GM04503 (cell line): ENCODE measurements at places on chromosomes 1 and 21.

GRCh38 chr1:227613526-227613925 is 50.2 kb downstream of the ZNF678 start:
- DNase-seq, result no peak

GRCh38 chr1:235766794-235767285 is 99.9 kb downstream of the LYST start:
- DNase-seq, result no peak

DNA sequence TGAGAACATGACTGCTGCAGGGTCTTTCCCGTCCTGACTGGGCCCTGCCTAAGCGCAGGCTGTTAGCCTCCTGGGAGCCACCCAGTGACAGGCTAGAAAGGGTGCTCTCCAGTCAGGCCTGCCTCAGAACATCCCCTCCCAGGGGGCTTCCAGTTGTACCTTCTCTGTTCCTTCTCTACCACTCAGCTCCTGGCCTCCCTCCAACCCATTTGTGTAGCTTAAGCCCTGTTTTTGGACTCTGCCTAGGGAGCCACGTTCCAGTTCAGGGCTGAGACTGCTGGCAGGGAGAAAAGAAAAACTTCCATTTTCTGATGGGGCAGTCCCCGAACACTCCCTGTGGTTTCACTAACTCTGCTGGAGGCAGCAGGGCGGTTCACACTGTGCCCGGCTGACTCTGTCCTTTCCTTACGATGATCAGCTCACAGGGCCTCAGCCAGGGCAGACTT is 15.3 kb upstream of the POU3F1 start:
- DNase-seq, result no peak

DNA sequence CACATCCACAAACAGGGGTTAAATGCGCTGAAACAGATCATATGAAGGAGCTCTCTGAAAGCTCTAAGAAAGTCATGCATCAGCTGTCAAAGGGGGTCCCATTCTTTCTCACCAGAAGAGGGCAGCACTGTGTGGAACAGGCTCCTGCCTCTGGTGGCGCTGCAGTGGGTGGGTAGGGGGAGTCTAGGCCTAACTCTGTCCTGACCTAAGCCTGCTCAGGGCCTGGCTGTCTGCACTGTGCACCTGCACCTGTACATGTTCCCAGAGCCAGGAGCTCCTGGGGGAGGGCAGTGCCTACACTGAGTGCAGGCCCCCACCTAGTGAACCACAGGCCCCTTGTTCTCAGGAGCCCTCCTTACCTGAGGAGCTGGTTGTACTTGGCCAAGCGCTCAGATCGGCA is 16.0 kb downstream of the ENO1 start:
- DNase-seq, result no peak

DNA sequence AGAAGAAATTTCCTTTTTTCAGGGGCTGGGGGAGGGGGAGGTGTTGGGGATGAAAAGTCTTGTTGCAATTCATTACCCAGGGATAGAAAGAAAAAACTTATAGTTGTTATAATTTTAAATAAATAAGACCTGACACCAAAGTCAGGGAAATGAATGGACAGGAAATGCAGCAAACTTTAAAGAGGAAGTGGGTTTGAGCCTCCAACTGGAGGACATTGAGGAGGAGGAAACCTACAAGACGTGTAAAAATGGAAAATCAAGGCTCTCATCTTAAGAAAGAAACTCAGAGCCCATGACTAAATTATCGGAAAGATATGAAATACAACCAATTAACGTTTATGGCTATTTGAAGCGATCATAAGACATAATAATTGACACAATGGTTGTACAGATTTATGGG is 54.4 kb downstream of the NIBAN1 start:
- no peak for DNase-seq

DNA sequence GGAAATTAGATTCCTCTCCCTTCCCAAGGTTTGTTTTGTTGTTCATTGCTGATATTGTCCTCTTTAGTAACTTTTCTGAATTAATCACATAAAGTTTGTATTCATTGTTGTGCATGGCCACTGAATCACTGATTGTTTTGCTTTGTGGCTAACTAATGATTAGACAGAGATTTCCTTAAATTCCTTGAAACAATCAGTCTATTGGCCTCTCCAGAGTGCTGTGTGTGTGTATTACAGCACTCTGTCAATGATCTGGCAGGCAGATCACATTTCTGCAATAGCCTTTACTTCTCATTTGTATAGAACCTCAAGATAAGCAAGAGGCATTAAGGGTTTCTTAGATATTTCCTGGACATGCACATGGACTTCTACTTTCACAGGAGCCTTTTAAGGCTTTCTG is 78.6 kb downstream of the DUSP10 start:
- peak; percentile 29 for DNase-seq

DNA sequence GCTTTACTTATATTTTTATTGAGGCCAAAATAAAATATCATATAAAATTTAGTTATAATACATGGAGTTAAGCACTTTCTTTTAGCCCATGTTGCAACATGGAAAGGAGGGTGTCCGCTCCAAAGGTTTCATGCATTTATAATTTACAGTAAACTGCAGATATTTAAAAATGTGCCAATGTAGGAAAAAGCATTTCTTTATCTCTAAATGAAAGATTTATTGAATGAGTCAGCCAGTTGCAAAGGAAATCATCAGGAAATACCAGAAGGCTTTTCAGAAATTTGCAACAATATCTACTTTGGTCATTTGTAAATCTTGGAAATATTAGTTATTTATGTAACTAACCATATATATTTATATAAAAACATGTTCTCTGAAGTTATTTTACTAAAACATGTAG is 12.1 kb downstream of the ATP6V1G3 start:
- peak; percentile 22 for DNase-seq

DNA sequence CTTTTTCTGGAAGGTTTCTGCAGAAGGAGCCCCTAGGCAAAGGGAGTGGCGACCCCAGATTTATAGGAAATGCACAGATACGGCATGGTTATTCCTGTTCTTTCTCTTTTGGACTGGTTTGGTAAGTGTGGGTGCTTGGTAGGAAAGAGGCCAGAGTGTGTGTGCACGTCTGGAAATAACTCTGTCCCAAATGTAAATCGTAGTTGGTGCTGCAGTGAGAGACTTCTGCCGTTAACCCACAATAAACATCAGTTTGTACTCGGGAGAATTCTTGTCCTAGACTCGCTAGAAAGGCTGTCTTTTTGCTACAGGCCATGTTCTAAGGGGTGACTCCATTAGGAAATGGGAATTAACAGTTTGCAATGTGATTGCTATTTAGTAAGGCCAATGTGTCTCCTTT is 779 bp downstream of the SLC44A3 start:
- DNase-seq, result no peak

DNA sequence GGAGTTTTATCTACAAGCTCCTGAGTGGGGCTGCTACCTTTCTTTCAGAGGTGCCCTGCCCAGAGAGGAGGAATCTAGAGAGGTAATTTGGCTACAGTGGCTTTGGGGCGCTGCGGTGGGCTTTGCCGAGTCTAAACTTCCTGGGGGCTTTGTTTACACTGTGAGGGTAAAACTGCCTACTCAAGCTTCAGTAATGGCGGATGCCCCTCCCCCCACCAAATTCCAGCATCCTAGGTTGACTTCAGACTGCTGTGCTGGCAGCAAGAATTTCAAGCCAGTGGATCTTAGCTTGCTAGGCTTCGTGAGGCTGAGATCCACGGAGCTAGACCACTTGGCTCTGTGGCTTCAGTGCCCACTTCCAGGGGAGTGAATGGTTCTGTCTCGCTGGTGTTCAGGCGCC is 43.9 kb downstream of the SWT1 start:
- DNase-seq, result no peak

GRCh38 chr1:87149241-87150041 is 179.2 kb upstream of the LMO4 start:
- peak; percentile 31 for DNase-seq

GRCh38 chr21:15057285-15057684 is 7.5 kb downstream of the NRIP1 start:
- no peak for DNase-seq

- DNase-seq, result no peak
Observed at GRCh38 chr1:4468804-4469514, 185.4 kb upstream of the AJAP1 start.

- DNase-seq, result no peak
Observed at GRCh38 chr1:165543532-165544438, at the start of gene LRRC52. Gene LRRC52, plus strand, starts transcription at chr1:165544000. Its CDS starts 297 bp downstream, at chr1:165544297.

GRCh38 chr1:212620293-212620692 is 11.7 kb downstream of the ATF3 start:
- no peak for DNase-seq

DNA sequence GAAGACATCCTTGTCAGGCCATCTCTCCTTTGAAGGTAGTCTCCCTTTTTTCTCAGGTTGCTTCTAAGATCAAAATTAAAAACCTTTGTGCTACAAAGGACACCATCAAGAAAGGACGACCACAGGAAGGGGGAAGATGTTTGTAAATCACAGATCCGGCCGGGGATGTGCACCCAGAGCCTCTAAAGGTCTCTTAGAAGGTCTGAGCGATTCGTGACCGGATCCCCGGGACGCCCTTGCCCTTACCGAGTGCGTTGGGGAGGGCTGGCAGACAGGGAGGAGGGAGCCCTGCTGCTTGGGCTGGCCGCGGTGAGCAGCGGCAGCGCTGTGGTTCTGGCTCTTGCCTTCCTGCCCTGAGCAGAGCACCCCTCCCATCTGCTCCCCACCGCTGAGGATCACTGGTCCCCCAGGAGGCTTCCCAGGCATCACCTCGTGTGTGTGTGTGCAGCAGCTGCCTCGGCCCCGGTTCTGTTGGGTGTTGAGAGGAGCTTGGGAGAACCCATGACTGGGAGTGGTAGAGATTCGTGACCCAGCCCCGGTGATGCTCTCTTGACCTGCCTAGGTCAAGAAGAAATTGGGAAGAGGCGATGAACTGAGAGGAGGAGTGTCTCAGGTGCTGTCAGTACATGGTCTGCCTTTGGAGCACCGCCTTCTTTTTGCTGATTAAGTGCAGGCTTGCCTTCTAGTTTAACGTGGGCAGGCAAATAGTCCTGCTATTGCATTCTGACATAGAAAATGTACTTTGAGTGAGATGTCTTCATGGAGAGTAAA is 34.5 kb downstream of the AGPAT3 start:
- DNase-seq, result no peak

GRCh38 chr1:15141935-15142539 is 11.5 kb upstream of the TMEM51 start:
- no peak for DNase-seq

DNA sequence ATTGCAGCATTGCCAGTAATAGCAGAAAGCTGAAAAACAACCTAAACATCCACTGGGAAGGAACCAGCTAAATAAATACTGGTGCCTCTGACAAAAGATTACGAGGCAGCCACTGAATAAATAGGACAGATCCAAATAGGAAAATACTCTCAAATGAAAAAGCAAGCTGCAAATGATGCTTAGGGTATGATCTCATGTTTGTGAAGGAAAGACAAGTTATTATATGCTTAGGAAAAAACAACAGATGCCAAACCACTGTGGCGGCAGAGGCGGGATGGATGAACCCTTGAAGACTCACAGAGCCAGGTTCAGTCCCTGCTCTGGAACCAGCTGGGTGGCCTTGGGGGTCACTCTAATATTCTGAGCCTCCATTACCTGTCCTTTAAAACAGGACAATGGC is 41.6 kb downstream of the MATN1 start:
- DNase-seq, result no peak

GRCh38 chr1:172547071-172547470 is 14.1 kb downstream of the SUCO start:
- no peak for DNase-seq

- no peak for DNase-seq
Observed at GRCh38 chr1:234571702-234572101, 38.3 kb downstream of the IRF2BP2 start.

DNA sequence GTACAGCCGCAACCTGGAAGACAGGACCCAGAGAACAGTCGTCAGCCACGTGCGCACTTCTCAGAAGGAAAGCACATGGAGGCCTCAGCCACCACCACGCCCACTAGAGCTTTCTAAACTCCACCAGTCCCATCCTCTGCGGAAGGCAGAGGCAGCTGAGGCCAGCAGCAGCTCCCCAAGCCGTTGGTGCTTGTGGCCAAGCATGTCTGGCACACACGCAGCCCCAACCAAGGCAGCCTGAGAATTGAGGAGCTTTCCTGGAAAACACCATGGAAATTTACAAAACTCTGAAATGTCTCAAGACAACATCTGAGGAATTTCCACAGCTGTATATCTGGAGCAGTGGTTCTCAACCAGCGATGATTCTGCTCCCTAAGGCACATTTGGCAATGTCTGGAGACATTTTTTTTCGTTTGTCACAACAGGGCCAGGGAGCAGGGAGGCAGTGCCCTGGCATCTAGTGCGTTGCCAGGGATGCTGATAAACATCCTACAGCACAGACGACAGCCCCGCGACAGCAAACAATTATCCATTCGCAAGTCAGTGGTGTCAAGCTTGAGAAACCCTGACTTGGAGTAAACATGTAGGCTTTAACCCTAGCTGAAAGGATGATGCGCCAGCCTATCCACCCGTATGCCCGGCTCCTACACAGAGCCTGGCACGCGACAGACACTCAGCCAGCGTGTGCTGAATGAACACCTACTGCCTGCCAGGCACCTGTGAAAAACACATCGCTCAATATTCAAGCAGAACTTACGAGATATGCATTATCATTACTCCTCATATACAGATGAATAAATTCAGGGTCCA is 24.7 kb downstream of the NPHP4 start:
- DNase-seq, result no peak
